Panc1 (cell line): ENCODE measurements at places on chromosomes 2 and 18. TPM values are rescaled to one million over a fixed set of nuclear protein-coding genes. Genes with fewer than 3 reads are reported as not detected.

GRCh38 chr2:10002681-10003080 is 40.7 kb upstream of the KLF11 start:
- no peak for DNase-seq
- H3K27me3 ChIP-seq = no peaks in the 10 kb centered on the region
- no peak overlapping the region for H3K27ac ChIP-seq
- H3K4me3 ChIP-seq = no peak overlapping the region
- H3K4me1 ChIP-seq = no peaks in the 10 kb centered on the region

- H3K4me3 ChIP-seq = no peak overlapping the region
- no peak for DNase-seq
- no peak overlapping the region for H3K27ac ChIP-seq
Observed at GRCh38 chr2:150191349-150191748, 296.1 kb downstream of the RND3 start.

DNA sequence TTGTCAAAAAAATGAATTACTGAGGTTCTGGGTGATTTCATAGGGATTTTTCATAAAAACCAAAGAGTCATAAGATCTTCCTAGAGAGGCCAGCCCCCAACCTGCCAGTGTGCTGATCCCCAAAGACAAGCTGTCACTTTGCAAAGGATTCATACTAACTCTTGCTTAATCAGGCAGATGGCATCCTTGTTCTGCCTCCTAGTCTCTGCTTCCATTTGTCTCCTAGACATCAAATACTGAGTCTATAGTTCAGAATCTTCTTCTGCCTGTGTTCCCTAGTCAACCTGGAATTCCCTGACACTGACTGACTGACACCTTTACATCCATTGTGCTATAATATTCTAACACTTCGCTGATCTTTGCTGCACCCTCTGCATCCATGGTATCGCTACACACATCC is 84.9 kb downstream of the SLC8A1 start:
- DNase-seq = no peak
- no peaks in the 10 kb centered on the region for H3K4me1 ChIP-seq
- H3K4me3 ChIP-seq = no peak overlapping the region
- H3K36me3 ChIP-seq = no peaks in the 10 kb centered on the region
- no peaks in the 10 kb centered on the region for H3K27me3 ChIP-seq

- H3K4me1 ChIP-seq = no peaks in the 10 kb centered on the region
- H3K27me3 ChIP-seq = no peaks in the 10 kb centered on the region
- DNase-seq = peak; percentile 15
- H3K4me3 ChIP-seq = no peak overlapping the region
Observed at GRCh38 chr2:196660244-196660643, 20.7 kb downstream of the CCDC150 start.

GRCh38 chr2:89842180-89842908 is 1150.9 kb downstream of the RPIA start:
- H3K36me3 ChIP-seq = no peaks in the 10 kb centered on the region
- H3K27ac ChIP-seq = no peak overlapping the region
- no peaks in the 10 kb centered on the region; the same call in 1 of the 2 replicates for H3K27me3 ChIP-seq
- no peak for DNase-seq
- no peaks in the 10 kb centered on the region for H3K4me1 ChIP-seq

DNA sequence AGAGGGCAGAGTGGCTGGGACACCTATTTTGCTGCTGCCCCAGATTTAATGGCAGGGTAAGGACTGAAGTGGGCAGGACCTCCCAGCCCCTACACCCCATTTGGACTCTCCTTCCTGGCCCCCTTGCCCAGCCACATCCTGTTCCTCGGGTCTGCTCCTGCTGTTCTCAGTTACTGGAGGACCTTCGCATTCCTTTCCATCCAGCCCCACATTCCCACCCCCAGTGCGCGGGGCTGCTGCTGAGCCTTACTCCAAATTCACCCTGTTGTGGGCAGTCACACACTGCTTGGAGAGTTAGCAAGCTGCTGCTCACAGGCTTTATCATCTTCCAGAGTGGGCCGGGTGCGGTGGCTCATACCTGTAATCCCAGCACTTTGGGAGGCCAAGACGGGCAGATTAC is 75.2 kb upstream of the SLC14A2 start:
- DNase-seq = no peak
- H3K36me3 ChIP-seq = no peaks in the 10 kb centered on the region
- H3K4me1 ChIP-seq = no peaks in the 10 kb centered on the region
- no peak overlapping the region for H3K27ac ChIP-seq

- no peak for DNase-seq
- no peaks in the 10 kb centered on the region for H3K36me3 ChIP-seq
- no peaks in the 10 kb centered on the region for H3K27me3 ChIP-seq
- H3K4me1 ChIP-seq = peaks cover 11% of the 10 kb centered on the region
- H3K4me3 ChIP-seq = peak within 1 kb of the TSS; percentile 65
Observed at GRCh38 chr2:37156857-37157714, at the start of gene EIF2AK2. Gene EIF2AK2 (minus strand): TSS chr2:37156980. CDS start chr2:37147806, 9,174 bp downstream.

DNA sequence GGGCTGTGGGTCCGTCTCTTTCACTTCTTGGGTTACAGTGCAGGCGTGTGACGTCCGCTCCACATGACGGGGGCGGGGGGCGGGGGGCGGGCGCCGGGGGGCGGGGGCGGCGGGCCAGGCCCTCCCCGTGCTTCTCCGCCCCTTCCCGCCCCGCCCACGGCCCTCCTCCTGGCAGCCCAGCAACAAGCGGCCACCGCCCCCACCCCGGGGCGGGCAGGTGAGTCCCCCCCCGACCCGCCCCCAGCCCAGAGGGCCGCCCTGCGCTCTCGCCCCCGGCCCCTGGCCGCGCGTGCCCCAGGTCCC is 3.6 kb downstream of the ZNF516 start:
- DNase-seq = no peak
- H3K4me1 ChIP-seq = peaks cover 43% of the 10 kb centered on the region
- H3K36me3 ChIP-seq = no peaks in the 10 kb centered on the region; the same call in 1 of the 2 replicates
- peak overlapping the region; percentile 83; the same call in 1 of the 2 replicates for H3K27ac ChIP-seq
- H3K4me3 ChIP-seq = peak overlapping the region; percentile 62
- no peaks in the 10 kb centered on the region; the same call in none of the 2 replicates for H3K27me3 ChIP-seq

- H3K36me3 ChIP-seq = no peaks in the 10 kb centered on the region
- peak within 1 kb of the TSS; percentile 43 for H3K4me3 ChIP-seq
- H3K27me3 ChIP-seq = peaks cover 14% of the 10 kb centered on the region
- H3K27ac ChIP-seq = no peak within 1 kb of the TSS
- no peak for DNase-seq
Observed at GRCh38 chr2:157628477-157629415, at the start of gene ACVR1C. Gene ACVR1C (minus strand): TSS chr2:157628864. CDS start chr2:157628644, 220 bp downstream.

SLC4A5 gene
- 1.2 TPM for total RNA-seq

GRCh38 chr2:97858442-97858841 is 137.3 kb downstream of the TMEM131 start:
- no peaks in the 10 kb centered on the region for H3K27me3 ChIP-seq
- H3K36me3 ChIP-seq = peaks cover 2% of the 10 kb centered on the region; the same call in 1 of the 2 replicates
- H3K4me1 ChIP-seq = no peaks in the 10 kb centered on the region
